ENCODE measurements at places on chromosomes 13 and 19. TPM values are rescaled to one million over a fixed set of nuclear protein-coding genes. Genes with fewer than 3 reads are reported as not detected.

DNA sequence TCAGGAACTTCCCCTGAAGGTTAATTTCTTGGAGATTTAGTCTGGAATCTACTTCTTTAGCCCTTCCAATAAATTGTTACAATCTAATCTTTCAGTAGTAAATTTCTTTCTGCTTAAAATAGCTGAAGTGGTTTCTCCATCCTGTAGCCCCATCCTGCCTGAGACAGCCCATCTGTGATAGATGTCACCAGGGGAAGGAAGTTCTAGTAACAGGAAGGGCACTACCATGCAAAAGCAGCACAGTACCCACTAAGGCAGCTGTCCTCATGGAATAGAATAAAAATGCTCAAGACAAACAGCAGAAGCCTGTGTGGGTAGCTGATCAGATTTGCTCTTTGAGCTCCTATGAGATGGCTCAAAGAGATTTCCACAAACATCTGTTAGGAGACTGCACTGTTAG lies 1036.5 kb downstream of the SLITRK5 start:
- no peak for DNase-seq

- no peak for DNase-seq
Observed at GRCh38 chr13:22134261-22134660, 463.4 kb downstream of the FGF9 start.

- DNase-seq: no peak
Observed at GRCh38 chr13:40017662-40018262, 362.3 kb downstream of the COG6 start.

Gene ZNF574
- polyA plus RNA-seq: 13.2 TPM

Gene ASPDH
- polyA plus RNA-seq: not detected

- DNase-seq: no peak
Observed at GRCh38 chr13:56659041-56659471, 481.7 kb upstream of the PRR20A start.

DNA sequence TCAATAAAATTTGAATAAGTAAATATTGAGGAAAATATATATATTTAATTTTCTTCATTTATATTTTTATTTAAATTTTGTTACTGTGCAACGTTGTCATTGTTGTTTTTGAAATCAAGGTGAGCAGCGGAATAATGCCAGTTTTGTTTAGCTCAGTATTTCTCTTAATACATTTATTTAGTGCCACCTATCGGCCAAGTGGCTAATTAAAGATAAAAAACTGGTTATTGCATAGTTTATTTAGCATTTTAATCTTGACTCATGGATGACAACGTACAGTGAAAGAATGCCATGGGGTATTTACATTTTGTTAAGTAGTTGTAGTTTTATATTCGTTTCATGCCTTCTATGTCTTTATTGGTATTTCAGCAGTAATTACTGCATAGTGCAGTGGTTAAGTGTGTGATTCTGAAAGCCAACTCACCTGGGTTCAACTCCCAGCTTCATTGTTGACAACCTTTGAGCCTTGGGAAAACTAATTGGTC lies 265.9 kb downstream of the MYO16 start:
- DNase-seq: peak; percentile 58

Gene TBXA2R
- 0.61 TPM for polyA plus RNA-seq

Gene CNN1
- not detected for polyA plus RNA-seq

- DNase-seq: no peak
Observed at GRCh38 chr13:24893863-24894262, 129.9 kb downstream of the RNF17 start.

Gene SIGLEC9
- polyA plus RNA-seq: 0.37 TPM

DNA sequence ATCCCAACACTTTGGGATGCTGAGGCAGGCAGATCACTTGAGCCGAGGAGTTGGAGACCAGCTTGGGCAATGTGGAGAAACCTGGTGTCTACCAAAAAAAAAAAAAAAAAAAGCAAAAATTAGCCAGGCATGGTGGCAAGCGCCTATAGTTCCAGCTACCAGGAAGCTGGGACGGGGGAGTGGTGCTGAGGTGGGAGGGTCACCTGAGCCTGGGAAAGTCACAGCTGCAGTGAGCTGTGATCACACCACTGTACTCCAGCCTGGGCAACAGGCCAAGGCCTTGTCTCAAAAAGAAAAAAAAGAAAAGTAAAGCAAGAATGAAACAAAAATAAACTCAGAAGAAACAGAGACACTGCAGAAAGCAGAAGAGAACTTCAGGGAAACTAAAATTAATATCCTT lies 31.6 kb downstream of the MTRF1 start:
- DNase-seq: no peak

- no peak for DNase-seq
Observed at GRCh38 chr19:50465000-50465399, 11.3 kb upstream of the EMC10 start.

- DNase-seq: no peak
Observed at GRCh38 chr13:48859272-48860105, 116.2 kb upstream of the FNDC3A start.

Gene METTL21C
- not detected for polyA plus RNA-seq

Gene IZUMO1
- polyA plus RNA-seq: not detected

GRCh38 chr19:2021453-2022140 lies 6.1 kb upstream of the BTBD2 start:
- DNase-seq: no peak

Gene CFAP97D2
- not detected for polyA plus RNA-seq

Gene MAB21L1
- not detected for polyA plus RNA-seq

Gene KPTN
- 3.8 TPM for polyA plus RNA-seq

DNA sequence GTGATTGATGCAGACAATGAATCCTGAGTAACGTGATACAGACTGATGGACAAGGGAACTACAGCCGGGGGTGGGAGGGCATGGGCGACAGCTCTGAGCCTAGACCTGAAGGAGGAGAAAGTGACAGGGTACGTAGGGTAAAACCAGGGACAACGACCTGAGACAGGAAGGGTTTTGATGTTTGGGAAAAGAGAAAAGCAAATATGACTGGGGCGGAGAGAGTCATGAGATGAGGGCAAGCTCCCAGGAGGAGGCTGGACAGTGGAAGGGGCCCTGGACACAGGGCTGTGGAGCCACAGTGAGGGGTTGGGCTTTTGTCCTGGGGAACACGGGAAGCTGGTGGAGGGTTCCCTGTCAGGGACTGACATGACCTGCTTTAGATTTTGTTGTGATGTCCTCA lies 34.2 kb downstream of the ZNF611 start:
- DNase-seq: no peak

- DNase-seq: no peak
Observed at GRCh38 chr19:55441319-55441691, 1.8 kb downstream of the SHISA7 start.

GRCh38 chr19:5042556-5042955 lies 73.6 kb downstream of the KDM4B start:
- no peak for DNase-seq

Gene FLT3
- polyA plus RNA-seq: not detected

GRCh38 chr13:47897411-47898050 lies 103.5 kb downstream of the SUCLA2 start:
- no peak for DNase-seq

Gene PTGER1
- polyA plus RNA-seq: not detected

- DNase-seq: no peak
Observed at GRCh38 chr13:51457086-51457815, 4.4 kb upstream of the INTS6 start.

GRCh38 chr19:30966486-30966885 lies 382.8 kb downstream of the TSHZ3 start:
- DNase-seq: no peak

Gene MEIS3
- polyA plus RNA-seq: 0.44 TPM

Gene TFDP1
- polyA plus RNA-seq: 34.0 TPM

GRCh38 chr19:50461066-50461875 lies 15.0 kb upstream of the EMC10 start:
- peak; percentile 49 for DNase-seq

DNA sequence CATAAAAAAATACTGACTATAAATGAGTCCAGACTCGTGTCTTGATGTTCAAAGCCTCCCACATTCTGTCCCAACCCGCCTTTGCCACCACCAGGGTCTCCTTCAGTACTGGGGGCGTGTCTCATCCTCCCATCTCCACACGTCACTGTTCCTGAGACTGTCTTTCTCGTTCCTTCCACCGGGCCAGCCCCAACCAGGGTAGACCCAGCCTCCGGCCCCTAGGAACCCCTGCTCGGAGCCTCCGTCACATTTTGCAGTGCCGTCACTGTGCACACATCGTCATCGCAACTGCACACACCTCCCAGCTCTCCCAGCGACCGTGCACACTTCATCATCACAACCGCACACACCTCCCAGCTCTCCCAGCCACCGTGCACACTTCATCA lies 73.4 kb downstream of the SPACA7 start:
- no peak for DNase-seq

GRCh38 chr13:84553227-84553626 lies 671.0 kb upstream of the SLITRK1 start:
- DNase-seq: no peak

DNA sequence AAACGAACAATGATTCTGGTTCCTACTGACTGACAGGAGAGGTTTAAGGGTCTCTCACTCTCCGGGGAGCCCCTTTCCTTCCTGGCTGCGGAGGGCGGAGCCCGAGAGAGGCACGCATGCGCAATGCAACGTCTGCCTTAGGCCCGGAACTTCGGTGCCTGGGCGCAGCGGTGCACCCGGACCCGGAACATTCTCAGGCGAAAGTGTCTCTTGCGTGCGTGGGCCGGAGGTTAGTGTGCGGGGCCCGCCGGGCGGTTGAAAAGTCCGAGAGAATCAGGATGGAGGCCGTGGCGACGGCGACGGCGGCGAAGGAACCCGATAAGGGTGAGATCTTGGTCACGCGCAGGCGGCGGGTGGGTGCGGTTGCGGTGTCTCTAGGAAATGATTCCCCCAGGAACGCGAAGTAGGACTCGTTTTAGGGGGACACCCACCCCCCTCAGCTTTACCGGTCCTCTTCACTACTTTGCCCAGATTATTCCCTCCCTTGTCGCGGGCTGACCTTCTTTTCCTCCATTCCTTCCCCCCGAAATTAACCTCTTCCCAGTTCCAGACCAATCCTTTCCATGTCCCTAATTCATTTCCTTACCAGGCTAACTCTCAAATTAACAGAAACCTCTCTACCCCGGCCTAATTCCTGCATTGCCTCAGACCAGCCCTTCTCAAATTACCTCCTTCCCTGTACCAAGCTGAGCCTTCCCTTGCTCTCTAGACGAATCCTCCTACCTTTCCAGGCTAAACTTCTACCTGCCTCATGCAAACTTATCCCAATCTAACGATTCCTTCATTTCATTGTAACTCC lies at the start of gene CCDC97:
TSS of gene CCDC97 (plus strand) at position 140 of the 799 bp plus-strand sequence. CDS start at position 279, 139 bp downstream.
- peak; percentile 84 for DNase-seq

DNA sequence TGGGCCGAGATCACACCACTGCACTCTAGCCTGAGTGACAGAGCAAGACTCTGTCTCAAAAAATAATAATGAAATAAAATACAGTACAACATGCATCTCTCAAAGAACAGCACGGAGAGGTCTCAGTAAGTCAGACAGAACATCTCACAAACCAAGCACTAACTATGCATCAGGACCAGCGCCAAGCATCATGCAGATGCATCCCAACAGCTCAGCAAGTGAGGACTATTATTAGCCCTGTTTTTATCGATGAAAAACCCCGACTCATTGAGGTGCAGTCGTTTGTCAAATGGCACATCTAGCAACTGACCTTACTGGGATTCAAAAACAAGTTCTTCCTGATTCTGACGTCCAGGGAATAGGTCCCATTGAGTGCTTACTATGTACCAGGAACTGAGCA lies 3.8 kb downstream of the C19orf47 start:
- no peak for DNase-seq

Gene MCF2L
- polyA plus RNA-seq: 0.64 TPM

GRCh38 chr19:48959341-48960239 lies 4.9 kb downstream of the BAX start:
- peak; percentile 61 for DNase-seq

Gene CEACAM1
- 5.1 TPM for polyA plus RNA-seq

GRCh38 chr13:75489502-75490263 lies 7.7 kb upstream of the TBC1D4 start:
- DNase-seq: no peak

DNA sequence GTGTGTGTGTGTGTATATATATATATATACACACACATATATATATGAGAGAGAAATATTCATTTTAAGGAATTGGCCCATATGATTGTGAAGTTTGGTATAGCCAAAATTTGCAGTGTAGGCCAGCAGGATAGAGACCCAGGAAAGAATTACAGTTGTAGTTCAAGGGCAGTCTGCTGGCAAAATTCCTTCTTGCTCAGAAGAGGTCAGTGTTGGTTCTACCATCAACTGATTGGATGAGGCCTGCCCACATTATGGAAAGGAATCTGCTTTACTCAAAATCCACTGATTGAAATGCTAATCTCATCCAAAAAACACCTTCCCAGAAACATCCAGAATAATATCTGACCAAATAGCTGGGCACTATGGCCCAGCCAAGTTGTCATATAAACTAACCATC lies 24.0 kb downstream of the RNF6 start:
- DNase-seq: no peak

Gene PINLYP
- 0.42 TPM for polyA plus RNA-seq

Gene CLEC17A
- not detected for polyA plus RNA-seq

- no peak for DNase-seq
Observed at GRCh38 chr13:30864433-30865122, 41.5 kb upstream of the MEDAG start.

DNA sequence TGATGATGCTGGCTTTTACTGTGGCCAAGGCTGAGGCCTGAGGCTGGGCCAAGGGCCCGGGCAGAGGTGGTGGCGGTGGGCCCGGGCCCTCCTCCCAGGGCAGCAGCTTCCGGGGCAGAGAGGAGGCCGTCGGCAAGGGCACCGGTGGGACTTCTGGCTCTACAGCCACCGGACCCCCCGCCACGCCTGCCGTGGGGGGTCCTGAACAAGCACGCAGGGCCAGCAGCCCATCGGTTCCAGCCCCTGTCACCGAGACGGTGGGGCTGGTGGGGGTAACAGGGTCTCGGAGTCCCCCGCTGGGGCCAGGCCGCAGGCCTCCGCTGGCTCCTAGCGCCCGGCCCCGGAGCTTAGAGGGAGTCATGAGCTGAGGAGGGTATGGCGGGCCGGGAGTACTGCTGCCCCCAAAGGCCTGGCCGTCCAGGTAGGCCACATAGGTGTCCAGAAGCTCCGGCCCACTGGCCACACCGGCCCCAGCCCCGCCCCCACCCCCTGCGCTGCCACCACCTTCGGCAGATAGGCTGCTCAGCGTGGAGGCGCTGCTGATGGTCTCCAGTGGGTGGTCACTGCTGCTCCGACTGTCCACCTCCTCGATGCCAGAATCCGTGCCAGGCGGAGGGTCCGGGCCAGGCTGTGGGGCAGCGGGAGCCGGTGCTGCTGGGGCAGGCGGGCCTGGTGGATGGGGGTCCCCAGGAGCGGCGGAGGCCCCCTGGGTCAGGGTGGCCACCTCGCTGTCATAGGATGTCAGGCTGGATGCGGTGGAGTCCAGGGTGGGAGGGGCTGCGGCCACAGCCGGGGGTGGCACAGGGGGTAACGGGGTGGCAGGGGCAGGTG lies 17.3 kb downstream of the C19orf81 start:
- no peak for DNase-seq

GRCh38 chr19:3572855-3573161 lies at the start of gene HMG20B:
Gene HMG20B, plus strand, starts transcription at chr19:3572944. Its CDS starts 366 bp downstream, at chr19:3573310.
- no peak for DNase-seq

Gene PSG7
- polyA plus RNA-seq: not detected

Data from CD4-positive, CD25-positive, alpha-beta regulatory T cell (primary cell).